Pulmonary artery endothelial cell (primary cell): ENCODE measurements at places on chromosomes 5 and 9.
A peak's percentile ranks its signal among the peaks of the same experiment; 100 is the strongest.

DNA sequence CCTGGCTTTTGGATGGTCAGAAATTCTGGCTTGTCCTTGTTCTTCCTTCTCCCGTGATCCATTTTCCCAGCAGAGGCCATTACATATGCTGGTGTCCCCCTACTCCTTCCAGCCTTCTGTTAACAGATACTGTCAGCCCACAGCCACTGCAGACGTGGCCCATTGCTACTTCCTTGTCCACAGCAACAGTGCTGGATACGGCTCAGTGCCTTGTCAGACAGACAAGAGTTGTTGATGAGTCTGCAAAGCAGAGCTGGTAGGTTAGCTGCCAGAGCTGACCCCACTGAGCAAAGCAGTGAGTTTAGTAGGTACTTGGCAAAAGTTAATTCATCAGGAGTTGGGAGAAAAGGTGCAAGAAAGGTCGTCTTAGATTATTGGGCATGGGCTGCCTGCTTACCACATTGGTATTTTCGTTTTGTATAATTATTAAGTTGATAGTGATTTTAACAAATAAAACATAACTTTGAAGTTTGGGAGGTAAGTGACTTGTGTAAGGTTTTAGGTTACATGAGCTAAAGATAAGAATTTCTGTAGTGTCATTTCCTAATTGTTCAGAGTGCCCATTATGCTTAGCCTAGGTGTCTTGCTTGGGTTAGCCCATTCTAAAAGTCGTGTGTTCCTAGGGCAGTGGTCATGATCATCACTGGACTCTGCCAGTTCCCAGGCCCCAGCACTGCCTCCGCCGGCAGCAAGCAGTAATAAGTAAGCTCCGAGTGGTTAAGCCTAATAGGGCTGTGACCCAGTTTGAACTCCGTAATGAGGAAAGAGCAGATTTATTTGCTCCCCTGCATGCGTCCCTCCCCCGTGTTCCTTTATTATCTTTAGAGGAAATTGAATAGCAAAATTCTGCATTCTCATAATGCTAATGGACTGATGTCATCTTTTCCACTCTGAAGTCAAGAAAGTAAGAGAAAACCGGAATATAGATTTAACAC, 292.0 kb downstream of the FANCC start:
- DNase-seq = peak; percentile 76

- no peak for DNase-seq
Measured at GRCh38 chr9:117394655-117395054, 20.2 kb downstream of the ASTN2 start.

DNA sequence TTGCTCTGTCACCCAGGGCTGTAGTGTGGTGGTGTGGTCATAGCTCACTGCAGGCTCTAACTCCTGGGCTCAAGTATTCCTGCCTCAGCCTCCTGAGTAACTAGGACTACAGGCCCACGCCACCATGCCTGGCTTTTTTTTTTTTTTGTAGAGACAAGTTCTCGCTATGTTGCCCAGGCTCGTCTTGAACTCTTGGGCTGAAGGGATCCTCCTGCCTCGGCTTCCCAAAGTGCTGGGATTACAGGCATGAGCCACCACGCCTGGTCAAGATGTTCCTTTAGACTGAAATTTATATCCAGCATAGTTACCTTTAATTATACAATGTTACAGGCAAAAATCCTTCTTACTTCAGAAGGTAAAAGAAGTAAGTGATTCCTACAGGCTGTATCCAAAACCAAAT, 1.6 kb upstream of the DNAJC21 start:
- DNase-seq = no peak

DNA sequence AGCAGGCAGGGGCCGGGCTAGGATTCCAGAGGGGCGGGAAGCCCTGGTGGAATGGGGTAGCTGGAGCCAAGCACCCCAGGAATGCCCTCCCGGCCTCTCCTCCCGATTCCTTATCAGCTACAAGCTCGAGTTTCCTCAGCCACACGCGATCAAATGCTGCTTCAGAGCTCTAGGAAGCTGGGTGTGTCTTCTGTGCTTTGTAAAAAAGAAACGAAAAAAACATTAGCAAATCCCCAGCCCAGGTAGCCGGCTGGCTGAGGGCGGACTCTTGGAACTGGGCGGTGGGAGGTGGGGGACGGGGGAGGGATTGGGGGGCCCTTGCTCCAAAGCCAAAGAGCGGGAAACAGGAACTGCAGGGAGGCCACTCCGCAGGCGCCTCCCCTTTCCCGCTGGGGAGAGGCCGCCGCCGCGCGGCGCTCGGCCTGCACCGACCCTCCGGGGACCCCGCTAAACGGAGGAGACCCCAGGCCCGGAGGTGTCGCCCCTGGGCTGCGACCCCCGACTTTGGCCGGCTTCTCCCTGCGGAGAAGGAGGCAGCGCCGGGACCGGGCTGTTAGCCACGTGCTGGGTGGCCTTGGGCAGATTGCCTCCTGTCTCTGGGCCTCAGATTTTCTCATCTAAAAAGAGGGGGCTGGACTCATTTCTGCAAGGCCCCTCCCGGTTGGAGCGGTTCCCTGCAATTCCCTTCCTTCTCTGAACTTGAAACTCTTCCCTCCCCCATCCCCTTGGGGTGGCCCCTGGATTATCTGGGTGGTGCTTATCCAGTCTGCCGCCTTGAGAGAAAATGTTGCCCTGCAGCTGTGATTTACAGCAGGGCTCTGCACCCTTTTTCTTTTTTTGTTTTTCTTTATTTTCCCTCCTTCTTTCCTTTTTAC, 40.9 kb upstream of the FABP6 start:
- no peak for DNase-seq

DNA sequence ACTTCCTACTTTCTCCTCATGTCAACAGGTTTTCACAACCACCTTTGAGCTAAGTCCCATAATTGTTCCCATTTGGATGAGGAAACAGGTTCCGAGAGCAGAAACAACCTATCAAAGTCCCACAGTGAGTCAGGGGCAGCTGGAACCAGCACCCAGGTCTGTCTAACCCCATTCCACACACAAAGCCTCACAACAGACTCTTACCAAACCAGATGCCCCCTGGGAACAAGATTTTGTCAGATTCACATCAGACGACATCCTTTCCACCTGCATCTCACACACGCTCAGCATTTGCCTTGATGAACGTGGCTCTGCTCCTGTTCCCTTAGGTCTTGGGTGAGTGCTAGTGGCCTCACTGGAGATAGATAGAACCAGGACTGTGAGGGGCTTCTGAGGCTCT, 17.0 kb downstream of the SWI5 start:
- DNase-seq = no peak

DNA sequence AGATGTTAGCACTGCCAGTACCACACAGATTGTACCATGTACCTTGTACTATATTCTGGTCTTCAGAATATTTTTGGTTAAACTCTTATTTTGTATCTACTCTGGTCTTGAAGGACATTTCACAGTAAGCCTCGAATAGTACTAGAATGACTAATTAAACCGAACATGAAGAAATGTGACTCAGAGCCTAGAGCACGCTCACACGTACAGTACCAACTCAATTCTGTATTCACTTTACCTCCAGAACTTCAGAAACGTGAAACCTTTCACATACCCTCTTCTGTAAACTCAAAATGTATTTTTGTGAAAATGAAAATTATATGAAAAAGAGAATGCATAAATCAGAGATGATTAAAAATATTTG, 112.8 kb downstream of the MVB12B start:
- no peak for DNase-seq

DNA sequence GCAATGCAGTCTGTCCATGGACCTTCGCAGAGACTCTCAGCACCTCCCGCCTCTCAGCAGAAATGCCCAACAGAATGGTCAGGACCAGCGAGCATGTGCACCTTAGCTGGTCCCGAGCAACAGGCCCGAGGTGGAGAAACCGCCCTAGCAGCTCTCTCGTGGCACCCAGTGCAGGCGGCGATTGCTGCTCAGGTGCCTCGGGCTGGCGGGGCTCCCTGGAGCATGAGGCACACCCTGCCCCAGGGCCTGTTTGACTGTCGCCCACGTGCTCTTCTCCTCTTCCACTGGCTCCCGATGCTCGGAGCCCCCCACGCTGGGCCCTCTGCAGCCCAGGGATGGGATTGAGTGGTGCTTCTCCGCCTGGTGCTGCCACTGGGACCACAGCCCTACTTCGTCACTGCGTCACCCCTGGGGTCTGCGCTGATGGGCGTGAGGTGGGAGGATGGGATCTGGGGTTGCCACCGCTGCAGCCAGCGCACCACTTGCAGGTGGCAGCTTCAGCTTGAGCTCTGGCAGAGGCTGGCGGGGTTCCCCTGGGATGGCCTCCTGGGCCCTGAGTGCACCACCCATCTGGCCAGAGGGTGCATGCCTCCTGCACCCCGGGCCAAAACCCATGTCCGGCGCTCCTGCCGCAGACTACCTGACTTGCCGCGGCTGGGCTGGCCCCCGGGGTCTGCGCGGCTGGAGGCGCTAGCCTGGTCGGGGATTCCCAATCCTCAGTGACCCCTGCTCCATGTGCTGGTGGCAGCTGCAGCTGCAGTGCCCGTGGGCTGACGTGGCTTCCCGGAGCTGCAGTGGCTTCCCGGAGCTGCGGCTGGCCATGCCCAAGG, 244.2 kb downstream of the FOXD4L6 start:
- DNase-seq = no peak

GRCh38 chr9:91166796-91167366, 194.8 kb downstream of the AUH start:
- no peak for DNase-seq

DNA sequence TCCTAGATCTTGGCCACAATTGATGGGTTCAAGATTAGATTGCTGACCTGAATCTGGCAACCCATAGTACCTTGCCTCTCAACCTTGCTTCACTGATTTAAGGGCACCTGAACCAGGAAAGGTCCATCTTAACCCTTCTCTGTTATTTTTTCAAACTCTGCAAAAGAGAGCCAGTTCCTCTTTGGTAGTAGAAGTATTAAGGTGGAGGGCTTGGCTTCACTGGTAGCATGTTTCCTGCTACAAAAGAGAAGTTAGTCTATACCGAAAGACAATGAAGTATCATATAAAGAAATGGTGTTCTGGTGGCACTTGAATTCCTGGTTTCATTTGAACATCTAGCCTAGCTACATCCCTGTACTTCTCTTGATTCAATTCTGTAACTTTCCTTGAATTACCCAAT, 8.5 kb downstream of the ALG2 start:
- no peak for DNase-seq

GRCh38 chr5:143134269-143134668, 269.2 kb downstream of the NR3C1 start:
- no peak for DNase-seq

DNA sequence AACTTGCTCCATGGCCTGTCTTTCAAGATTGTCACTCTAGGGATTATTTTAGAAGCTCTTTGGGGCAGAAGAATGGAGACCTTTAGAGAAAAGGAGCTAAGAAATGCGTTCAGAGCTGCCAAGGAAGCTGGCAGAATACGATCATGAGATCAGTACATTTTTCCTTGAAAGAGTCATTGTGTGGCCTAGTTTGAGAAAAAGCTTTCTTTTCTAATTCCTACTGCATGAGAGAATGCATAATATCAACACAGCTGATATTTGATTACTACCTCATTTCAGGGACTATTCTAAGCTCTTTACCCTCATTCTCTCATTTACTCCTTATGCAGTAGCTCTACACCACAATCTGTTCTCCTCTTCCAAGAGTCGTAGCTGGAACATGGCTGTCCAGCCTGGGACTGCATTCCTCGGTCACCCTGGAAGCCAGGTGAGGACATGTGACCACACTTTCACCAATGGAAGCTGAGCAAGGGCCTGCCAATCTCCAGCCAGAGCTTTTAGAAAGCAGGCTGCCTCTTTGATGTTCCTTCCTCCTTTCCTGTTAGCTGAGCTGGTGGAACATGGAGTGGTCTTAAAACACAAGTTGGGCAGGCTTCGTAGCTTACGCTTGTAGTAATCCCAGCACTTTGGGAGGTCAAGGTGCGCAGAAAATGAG, 99.3 kb upstream of the LHFPL2 start:
- DNase-seq = no peak

- DNase-seq = no peak
Measured at GRCh38 chr5:108581026-108581425, 166.7 kb upstream of the FER start.

- no peak for DNase-seq
Measured at GRCh38 chr5:14531668-14532067, 49.9 kb upstream of the OTULINL start.

DNA sequence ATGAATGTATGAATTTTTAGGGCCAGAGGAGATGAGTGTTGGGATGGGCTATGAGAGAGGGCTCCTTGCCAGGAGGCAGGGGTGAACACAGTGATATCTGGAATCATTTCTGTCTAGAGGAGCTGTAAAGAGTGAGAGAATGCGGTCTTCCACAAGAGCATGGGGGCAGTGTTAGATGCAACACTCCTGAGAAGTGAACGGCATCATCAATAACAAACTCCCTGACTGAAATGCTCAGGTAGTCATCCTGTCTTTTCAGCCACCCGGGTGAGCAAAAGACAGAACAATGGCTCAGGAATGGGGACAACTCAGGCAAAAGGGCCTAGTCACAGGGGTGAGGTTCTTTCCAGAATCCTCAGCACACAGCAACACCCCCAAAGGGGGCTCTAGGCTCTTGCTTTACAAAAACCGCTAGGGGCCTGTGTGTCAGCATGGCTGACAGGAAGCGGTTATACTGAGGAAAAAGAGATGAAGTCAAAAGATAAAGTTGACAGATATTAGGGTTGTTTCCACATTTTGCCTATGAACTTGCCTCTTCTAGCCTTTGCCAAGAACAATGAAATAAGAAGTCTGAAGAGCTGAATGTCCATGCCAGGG, 104.6 kb upstream of the LRRTM2 start:
- DNase-seq = no peak

DNA sequence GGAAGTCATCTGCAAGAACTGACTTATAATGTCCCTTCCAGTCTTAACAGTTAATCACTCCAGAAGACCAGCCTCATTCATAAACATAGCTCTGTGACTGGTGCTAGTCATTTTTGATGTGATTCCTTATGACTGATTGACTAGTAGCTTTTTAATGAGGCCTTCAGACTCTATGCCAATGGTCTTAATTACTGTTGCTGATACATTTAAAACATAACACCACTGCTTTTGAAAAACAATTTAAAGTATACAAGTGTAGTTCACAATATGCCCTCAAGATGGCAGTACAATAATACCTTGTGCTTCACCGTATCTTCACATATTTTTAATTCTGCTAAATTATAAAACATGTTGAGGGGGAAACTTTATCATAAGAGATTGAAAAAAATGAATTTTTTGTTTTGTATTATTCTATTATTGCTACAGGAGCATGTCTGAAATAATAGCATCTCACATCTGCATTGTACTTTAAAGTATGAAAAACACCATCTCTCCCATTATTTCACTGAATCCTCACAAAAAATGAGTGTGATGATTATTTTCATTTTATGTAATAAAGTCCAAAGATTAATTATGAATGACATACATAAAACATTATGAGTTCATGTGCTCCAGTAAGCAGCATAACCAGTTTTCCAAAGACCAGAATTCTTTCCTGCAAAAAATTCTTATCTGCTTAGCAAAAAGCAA, 55.2 kb upstream of the SHISAL2B start:
- no peak for DNase-seq

GRCh38 chr5:134945041-134945440, 22.7 kb upstream of the CATSPER3 start:
- no peak for DNase-seq

DNA sequence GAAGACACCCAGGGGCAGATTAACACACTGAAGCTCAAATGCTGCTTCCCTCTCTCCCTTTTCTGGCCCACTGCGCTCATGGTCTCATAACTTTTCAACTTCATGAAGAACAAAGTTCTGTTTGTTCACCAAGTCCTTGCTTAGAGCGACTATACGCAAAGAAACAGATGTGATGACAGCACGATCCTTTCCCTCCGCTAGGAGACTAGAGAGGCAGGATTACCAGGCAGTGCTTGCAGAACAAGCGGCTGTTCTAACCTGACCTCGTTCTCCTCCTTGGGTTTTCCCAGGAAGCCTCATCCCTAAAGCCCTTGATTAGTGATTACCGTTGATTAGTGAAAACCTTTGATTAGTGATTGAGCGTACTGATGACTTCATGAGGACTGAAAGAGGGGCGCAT, 649.9 kb downstream of the IRX1 start:
- no peak for DNase-seq

- peak; percentile 57 for DNase-seq
Measured at GRCh38 chr5:395156-395920, 47.6 kb upstream of the EXOC3 start.
